ENCODE measurements at places on chromosomes 13 and 19. TPM values are rescaled to one million over a fixed set of nuclear protein-coding genes. Genes with fewer than 3 reads are reported as not detected.

- DNase-seq = no peak
These were observed 1176.8 kb upstream of the PRR20A start for GRCh38 chr13:55963934-55964333.

The PROZ gene
- polyA plus RNA-seq = 0.20 TPM

- no peak for DNase-seq
These were observed 35.4 kb downstream of the KL start for GRCh38 chr13:33051632-33052031.

The F7 gene
- polyA plus RNA-seq = 2.7 TPM

DNA sequence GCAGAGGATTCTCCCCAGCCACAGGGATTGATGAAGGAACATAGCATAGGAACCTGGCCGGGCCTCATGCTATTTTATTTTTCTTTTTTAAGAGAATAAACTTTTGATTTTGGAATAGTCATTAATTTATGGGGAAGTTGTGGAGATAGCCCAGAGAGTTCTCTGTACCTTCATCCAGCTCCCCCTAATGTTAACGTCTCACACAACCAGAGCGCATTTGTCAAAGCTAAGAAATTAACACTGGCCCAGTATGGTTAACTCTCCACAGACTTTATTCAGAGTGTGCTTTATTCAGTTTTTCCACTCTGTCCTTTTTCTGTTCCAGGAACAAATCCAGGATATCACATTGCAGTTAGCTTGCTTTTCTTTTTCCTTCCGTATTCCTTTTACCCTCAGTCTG is 59.4 kb downstream of the RGCC start:
- DNase-seq = no peak

DNA sequence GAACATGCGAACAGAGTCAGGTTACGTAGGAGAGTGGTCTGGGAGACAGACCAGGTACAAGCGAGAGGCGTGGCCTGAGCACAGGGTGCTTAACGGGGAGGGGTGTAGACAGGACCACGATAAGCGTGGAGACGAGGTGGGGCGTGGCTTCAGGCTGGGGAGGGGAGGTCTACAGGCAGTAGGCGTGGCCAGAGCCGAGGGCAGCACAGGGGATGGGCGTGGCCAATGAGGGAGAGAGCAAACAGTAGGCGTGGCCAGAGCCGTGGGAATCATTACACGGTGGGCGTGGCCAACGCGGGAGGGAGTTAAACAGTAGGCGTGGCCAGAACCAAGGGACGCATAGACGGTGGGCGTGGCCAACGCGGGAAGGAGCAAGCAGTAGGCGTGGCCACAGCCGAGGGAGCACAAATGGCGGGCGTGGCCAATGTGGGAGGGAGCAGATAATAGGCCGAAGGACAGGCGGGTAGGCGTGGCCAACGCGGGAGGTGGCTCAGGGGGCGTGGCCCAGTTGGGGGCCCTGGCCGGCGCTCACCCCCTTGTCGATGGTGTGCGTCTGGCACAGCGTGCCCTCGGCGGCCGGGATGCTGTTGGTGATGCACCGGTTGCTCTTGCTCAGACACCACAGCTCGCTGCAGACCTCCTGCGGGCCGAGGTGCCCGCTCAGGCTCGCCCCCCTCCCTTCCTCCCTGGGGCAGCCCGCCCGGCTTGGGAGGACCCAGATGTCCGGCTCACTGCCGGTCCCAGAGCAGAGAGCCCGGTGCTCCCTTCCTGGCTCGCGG is 15.2 kb upstream of the MYO1F start:
- peak; percentile 85 for DNase-seq

All from left renal pelvis (tissue), 4 donors.